Smooth muscle cell of the pulmonary artery (primary cell): ENCODE measurements at places on chromosomes 11 and 22. TPM values are rescaled to one million over a fixed set of nuclear protein-coding genes. Genes with fewer than 3 reads are reported as not detected.

SOX6 gene
- total RNA-seq: 0.43 and 2.5 TPM in 2 replicates

PELI3 gene
- total RNA-seq: 14.5 and 18.9 TPM in 2 replicates

TIMP3 gene
- total RNA-seq: 195 and 249 TPM in 2 replicates

MOV10L1 gene
- total RNA-seq: 1.5 and 1.7 TPM in 2 replicates

KCNJ11 gene
- 0.07 TPM in 1 of 2 replicates, not detected in the other for total RNA-seq

BARX2 gene
- total RNA-seq: not detected in 2 replicates

MRGPRE gene
- 0.20 TPM in 1 of 2 replicates, not detected in the other for total RNA-seq

F2 gene
- total RNA-seq: not detected in 2 replicates

CRYBB1 gene
- total RNA-seq: not detected in 2 replicates

ACTN3 gene
- 0.07 TPM in 1 of 2 replicates, not detected in the other for total RNA-seq
